ENCODE measurements at places on chromosomes 11 and 22.

- no peak for DNase-seq
Measured at GRCh38 chr11:70660889-70661197, 262.5 kb downstream of the CTTN start.

- DNase-seq, result no peak
Measured at GRCh38 chr11:70498976-70499801, 100.9 kb downstream of the CTTN start.

DNA sequence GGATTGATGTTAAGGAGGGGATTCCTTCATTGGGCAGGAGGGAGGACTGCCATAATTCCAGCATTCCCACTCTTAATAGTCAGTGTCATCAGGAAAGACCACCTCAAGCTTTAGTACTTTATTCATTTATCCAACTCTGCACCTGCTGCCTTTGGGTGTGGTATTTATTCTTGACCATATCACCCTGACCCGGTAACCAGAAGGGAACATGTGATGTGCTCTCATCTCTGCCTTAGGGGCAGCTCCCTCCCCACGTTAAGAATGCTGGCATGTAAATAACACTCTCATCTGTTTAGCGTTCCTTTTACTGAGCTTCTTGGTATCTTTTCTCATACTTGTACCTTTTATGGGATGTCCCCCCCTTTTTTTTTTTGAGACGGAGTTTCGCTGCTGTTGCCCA lies 7.7 kb downstream of the CAT start:
- no peak for DNase-seq

DNA sequence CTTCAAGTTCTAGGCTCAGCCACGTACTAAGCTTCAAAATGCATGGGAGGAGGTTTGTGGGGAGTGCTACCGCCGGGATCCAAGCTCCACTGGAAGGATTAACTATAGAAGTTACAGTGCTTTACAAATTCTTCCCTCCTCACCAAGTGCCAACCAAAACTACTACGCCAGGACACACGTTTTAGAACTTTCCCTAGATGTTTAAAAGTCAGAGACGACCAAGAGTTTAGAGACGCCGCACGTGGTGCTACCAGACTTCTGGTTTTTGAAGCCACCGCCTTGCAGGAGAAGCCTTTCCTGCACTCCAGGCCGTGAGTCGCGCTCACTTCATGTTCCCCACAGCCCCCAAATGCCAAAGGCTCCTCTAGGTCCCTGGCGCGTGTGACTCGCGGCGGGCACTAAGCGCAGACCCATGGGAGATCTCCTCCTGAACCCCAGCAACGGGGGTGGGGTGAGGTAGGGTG lies 734 bp downstream of the SNU13 start:
- DNase-seq, result no peak

DNA sequence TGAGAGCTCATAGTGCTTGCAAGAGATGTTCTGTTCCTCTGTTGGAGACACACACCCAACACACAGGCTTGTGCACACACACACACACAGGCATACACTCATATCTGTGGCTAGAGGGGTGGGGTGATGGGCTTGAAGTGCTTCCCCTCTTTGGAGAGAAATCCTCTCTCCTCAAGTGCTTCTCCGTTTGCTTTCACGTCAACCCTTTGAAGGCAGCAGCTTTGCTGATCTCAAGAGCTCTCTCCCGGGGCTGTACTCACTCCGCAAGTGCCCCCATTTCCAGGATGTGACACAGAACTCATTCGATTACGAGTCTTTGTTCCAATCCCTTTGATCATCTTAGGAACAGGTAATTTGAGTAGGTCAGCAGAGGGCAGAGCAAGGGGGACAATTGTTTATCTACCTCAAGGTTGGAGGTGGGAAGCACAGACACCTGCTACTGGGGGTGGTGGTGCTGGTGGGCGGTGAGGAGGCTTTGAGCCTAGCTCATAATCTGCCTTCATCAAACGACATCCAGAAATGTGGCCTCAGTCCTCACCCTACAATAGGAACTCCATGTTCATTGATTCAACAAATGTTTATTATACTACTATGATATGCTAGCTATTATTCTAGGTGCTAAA lies 529.8 kb upstream of the CADM1 start:
- DNase-seq, result no peak

DNA sequence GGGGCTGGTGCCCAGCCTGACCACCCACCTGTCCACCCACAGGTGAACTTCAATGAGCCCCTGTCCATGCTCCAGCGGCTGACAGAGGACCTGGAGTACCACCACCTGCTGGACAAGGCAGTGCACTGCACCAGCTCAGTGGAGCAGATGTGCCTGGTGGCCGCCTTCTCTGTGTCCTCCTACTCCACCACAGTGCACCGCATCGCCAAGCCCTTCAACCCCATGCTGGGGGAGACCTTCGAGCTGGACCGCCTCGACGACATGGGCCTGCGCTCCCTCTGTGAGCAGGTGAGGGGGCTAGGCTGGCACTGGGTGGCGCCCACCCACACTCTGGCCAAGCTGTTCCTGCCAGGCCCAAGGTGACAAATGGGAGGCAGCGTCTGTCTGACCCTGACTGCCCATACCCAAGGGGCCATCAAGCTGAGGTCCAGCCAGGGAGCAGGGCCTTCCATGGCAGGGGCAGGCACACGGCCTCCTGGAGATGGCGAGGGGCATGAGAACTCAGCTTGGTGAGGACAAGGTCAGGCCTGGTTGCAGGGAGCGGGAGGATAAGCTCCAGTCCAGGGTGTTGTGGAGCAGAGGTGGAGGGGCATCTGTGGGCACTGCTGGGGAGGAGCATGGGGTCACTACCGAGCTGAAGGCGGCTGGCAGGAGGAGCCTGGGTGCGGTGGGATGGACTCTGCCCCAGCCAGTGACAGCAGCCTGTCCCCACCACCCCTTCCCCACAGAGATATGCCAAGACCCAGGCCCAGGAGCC lies 77.7 kb downstream of the MORC2 start:
- no peak for DNase-seq

DNA sequence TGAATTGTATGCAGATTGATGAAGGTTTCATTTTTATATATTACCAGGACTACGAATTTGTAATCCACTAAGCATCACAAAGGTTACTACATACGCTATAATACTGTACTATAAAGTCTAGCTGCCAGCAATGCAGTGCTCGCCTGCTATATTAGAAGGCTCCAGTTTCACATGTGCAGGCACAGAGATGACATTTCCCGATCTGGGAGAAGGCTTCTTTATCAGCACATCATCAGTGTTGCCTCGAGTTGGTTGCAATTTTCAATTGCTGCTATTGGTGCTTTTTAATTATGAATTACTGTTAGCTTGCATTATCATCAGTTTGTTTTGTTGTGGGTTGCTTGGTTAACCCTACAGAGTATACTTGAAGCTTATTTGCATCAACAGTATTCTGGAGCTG lies 143.2 kb upstream of the TEAD1 start:
- DNase-seq, result no peak

DNA sequence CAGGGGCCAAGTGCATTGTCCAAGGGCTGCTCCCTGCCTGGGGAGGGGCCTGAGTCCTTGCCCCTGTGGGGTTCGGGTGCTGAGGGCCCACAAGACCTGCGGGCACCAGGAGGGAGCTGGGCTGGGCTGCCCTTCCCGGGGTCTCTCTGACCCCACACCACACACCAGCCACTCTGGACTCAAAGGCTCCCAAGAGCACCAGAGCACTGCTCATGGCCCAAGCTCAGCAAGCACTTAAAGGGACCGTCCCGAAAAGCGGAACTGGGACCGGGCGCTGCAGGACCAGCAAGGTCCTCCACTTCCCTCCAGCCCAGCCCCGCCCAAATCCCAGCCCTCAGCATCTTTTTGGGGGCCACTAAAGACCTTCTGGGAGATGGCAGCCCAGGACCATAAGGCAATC lies 5.3 kb downstream of the LSP1 start:
- no peak for DNase-seq

- no peak for DNase-seq
Measured at GRCh38 chr11:45104790-45105084, 41.7 kb upstream of the PRDM11 start.

DNA sequence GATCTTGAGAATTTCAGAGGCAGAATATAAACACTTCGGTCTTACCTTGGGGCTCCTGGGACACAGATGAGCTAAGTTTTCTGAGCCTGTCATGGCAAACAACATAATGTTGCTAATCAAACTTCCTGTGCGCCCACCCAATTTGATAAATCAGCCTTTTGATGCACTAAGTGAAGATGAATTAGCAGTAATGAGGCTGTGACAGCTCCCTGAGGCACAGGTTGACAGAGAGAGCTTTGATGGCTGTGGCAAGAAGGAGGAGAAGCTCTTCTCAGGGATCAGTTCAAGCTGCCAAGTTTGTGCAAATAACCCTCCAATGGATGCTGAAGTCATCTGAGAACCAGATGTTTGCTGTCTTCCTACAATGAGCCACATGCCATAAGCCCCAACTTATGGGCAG lies 34.4 kb downstream of the DRD2 start:
- no peak for DNase-seq

DNA sequence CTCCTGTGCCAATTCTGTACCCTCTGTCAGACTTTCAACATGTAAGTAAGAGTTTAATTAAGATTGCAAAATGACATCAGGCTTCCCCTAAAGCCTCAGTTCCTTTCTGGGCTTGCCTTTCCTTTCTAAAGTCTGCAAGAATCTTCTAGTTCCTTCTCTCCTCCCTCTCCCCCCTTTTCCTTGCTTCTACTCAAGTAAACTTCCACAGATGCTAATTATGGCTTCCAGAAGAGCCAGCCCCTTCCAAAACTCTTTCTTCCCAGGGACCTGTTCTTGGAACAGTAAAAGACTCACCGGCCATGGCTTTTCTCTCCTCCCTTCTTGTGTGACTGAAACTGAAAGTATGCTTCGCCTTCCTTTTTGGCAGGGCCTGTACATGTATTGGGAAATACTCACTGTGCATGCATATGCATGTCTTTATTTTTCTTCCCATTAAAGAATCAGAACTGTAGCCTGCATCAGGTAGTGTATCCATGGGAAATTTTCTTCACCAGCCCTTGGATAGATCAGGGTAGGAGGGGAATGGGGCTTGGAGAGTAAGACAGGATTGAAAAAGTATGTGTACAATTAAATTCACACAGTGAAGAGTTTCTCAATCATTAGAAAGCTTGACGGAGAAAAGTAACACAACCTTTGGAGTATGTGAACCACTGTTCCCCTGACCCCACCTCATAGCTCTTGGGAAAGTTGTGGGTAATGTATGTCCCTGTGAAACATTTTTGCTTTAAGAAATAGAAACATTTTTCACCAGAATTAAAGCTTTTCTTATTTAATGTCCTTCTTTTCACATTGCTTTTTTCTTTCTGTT lies at the start of gene CASP1:
CASP1 (minus strand) TSS at position 332 of the 808 bp plus-strand sequence; CDS start at position 301, 31 bp downstream.
- no peak for DNase-seq

GRCh38 chr11:13896175-13896980 lies 66.1 kb upstream of the SPON1 start:
- DNase-seq, result no peak

GRCh38 chr11:6606471-6607189 lies 3.1 kb downstream of the ILK start:
- DNase-seq, result peak; percentile 37

GRCh38 chr11:14725150-14725549 lies 81.5 kb downstream of the PDE3B start:
- DNase-seq, result no peak

DNA sequence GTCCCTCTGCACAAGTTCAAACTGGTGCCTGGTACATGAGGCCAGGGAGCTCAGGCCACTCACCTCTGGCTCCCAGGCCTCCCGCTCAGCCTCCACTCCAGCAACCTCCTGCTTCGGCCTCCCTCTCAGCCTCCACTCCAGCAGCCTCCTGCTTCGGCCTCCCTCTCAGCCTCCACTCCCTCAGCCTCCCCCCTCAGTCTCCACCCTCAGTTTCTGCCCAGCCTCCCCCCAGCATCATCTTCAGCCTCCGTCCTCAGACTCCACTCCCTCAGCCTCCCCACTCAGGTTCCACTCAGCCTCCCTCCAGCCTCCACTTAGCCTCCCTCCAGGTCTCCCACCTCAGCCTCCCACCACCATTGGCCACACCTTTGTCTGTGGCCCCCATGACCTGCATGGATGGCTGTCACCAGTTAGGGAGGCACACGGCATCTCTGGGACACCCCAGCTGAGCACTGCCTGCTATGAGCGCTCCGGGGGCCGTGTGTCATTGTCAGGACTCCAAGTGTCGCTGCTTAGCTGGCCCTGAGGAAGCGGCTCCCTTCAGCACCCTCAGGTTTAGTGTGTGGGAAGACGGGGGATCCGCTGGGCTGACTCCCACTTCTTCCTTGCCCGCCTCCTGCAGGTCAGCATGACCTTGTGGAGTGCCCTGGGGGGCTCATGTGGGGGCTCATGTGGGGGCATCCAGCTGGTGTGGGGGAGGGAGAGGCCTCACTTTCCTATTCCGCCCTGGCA lies 39.0 kb downstream of the GRAMD4 start:
- no peak for DNase-seq

- no peak for DNase-seq
Measured at GRCh38 chr11:69460540-69461257, 20.8 kb upstream of the LINC01488 start.

DNA sequence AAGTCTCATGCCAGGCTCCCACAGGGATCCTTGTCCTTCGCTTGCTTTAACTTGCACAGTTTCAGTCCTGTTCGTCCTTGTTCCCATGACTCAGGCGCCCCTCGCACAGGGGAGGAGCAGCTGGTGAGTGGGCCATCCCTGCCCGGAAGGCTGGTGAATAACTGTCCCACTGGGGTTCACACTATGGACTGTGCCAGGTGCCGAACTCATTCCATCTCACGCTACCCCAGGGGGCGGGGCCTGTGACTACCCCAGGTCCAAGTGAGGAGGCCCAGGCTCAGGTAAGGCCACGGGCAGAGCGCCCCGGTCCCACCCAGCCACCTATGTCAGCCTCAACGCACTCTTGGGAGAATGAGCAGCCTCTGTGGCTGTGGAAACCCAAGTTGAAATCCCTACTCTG lies 7.2 kb upstream of the CARD10 start:
- DNase-seq, result no peak

DNA sequence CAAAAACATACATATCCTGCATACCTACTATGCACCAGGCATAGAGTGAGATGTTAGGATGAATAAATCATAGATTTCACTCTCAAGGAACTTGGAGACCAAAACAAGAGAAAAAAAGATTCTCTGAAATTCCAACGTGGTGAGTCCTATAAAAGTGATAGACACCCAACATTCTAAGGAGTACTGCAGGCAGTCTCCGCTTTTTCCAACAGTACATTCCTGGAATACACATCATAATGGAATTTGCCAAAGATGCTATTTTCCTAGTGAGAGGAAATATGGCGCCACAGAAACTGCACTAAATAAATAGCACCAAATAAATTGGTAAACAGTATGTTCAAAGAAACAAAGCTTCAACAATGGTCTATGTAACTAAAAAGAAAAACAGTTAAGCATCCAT lies 6.0 kb downstream of the TMEM123 start:
- no peak for DNase-seq

- no peak for DNase-seq
Measured at GRCh38 chr11:116654526-116654925, 118.3 kb downstream of the BUD13 start.

Measured in T-helper 22 cell (primary cell).